ENCODE measurements at places on chromosomes 11 and 22.

DNA sequence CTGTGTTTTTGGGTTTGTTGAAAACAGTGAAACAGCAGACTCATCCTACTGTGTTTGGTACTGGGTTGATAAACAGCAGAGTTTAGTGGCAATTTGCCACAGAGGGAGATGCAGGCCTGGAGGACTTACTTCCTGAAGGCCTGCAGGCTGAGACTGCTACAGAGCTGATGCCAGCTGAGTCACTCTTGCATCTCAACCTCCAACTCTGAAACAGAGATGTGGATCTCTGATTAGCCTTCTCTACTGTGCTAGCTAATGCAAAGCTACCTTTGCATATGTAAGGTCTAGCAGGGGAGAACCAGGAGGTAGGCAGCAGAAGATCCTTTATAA is 14.3 kb downstream of the ATP5MG start:
- DNase-seq = peak; percentile 98

GRCh38 chr11:117874910-117875381 is 1.5 kb downstream of the FXYD6 start:
- no peak for DNase-seq

DNA sequence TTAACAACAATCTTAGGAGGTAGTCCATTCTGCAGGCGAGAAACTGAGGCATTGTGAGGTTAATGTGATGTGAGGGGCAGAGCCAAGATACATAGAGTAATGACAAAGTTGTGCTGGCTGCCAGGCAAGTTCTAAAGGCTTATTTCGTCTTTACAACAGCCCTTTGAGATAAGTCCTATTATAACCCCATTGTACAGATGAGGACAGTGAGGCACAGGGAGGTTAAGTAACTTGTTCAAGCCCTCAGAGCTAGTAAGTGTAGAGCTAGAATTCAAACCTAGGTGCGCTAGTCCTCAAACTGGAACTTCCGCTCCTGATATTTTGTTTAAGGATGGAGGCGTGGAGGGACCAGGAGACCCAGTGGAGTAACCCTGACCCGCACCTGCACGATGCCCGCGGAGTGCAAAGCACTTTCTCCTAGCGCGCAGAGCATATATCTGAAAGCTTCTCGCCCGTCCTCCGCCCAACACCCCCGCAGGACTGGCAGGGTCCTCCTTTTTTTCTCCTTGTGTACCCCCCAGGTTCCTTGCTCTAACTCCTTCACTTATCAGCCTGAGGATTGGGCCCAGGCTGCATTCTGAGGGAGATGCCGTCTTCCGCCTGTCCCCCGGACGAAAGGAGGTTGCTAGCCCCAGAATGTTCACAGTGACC is 4.9 kb upstream of the FLI1 start:
- no peak for DNase-seq

DNA sequence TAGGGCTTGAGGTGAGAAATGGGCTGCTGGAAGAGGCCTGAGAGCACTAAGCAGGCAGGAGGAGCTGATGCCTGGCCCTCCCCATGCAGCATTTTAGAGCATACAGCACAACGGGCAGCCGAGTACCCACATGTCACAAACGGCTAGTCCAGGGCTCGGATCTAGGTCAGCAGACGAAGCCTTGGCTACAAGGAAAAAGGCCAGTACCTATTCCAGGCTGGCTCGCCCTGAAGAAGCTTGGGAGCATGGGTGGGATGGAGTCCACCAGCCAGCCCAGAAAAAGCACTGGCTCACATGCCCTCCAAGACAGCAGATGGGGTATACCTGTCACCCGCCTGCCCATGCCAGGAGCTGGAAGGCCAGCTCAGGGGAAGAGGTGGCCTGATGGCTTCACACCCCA is 9.6 kb downstream of the UFD1 start:
- DNase-seq = no peak

GRCh38 chr11:27367881-27368280 is 4.9 kb upstream of the CCDC34 start:
- DNase-seq = no peak

- no peak for DNase-seq
Measured at GRCh38 chr11:21364866-21365624, 695.7 kb downstream of the NELL1 start.

DNA sequence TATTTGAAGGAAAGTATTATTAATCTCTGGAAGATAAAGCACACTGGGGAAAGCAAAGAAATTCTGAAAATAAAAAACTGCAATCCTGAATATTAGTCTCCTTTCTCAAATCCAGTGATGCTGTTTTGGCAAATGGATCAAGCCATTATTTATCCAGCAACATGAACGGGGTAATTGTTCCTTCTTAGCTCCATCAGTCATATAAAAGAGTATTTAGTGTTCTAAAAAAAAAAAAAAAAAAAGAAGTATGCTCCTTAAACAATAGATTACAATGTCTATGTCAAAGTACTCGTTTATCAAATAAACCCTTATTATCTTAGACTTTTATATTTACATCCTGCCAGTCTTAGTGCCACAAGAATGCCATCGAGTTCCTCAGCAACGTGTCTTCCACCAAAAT is 1.3 kb downstream of the RDX start:
- DNase-seq = no peak

DNA sequence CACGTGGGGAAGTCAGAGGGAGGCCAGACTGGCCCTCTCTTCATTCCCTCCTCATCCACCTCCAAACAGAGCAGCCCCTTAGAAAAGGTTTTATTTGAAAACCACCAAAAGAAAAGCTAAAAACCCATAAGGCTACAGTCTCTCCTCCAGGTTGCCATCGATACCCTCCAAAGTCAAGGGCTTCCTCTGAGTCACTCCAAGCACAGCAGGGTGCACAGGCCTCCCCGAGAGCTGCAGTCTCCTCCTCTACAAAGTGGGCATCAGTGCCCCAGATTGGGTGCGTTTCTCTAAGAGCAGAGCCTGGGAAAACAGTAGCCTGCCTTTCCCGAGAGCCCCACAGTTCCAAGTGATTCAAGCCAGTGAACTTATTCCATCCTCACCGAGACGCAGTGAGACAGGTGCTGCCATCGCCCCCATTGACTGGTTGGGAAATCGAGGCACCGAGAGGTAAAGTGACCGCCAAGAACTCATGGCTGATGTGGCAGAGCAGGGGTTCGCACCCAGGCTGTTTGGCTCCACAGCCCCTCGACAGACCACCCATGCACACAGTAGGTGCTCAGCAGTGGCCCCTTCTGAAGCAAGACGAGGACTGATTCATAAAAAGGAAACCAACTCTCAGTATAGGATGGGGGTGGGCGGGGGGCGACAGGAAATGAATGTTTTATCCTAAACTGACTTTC is 91.7 kb upstream of the SHISAL1 start:
- DNase-seq = no peak

- peak; percentile 12 for DNase-seq
Measured at GRCh38 chr22:29269731-29270474, 1.8 kb downstream of the EWSR1 start.

DNA sequence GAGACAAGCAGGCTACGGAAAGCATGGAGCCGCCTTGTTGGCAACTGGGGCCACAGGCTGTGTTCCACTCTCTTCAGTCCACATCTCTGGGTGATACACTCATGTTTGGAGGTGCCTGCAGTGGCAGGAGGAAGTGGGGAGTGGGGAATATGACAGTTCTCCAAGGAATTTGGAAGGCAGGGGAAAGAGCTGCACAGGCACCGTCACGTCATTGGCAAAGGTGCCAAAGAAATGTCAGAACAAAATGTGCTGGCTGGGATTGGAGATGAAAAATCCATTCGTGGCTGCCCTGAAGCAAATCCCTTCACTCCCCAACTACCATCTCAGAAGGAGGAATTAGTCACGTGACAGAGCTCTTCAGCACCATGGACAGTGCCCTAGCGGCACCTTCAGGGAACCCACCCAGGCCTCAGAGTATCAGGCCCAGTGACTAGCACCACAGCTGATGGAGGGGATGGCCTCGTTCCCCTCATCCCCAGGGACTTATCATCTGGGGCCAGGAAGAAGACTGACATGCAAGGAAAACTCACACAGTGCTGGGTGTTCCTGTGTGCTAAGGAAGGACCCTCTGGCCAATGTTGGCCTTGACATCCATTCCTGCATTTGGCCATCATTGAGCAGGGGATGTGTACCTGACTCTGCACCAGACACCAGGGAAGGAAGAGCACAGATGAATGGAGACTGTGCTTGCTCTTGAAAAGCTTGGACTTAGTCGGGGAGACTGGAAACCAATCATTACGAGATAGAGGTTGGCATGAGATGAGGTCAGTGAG is 48.5 kb upstream of the PRDM11 start:
- DNase-seq = peak; percentile 56

DNA sequence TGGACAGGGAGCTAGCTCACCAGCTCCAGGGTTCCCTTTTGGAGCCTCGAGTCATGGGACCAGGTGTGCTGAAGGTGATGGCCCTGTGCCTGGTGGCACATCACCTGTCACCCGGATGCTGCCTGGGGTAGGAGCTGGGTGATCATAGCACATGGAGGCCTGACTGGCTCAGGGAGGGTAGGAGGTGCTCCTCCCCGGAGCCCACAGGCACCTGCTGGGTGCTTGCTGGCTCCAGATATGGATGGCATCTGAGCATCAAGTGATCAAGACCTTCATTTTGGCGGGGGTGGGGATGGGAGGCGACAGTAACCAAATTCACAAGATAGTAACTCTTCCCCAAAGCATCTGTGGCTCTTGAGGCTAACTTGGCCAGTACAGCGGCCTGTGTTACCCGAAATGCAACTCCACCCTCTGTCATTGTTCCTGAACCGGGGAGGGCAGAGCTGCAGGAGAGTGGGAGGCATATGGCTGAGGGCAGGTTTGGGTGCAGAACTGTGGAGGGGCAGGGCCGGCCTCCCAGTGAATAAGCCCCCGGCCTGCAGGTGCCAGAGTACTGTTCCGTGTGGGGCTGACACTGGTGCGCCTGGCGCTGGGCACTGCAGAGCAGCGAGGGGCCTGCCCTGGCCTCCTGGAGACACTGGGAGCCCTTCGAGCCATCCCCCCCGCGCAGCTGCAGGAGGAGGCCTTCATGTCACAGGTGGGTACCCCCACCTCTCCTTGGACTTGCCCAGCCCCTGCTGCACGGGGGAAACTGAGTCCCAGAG is 4.7 kb downstream of the TBC1D10C start:
- no peak for DNase-seq

- DNase-seq = no peak
Measured at GRCh38 chr22:39559456-39560105, 11.0 kb upstream of the CACNA1I start.

GRCh38 chr11:129973809-129974208 is 28.8 kb downstream of the PRDM10 start:
- DNase-seq = no peak

DNA sequence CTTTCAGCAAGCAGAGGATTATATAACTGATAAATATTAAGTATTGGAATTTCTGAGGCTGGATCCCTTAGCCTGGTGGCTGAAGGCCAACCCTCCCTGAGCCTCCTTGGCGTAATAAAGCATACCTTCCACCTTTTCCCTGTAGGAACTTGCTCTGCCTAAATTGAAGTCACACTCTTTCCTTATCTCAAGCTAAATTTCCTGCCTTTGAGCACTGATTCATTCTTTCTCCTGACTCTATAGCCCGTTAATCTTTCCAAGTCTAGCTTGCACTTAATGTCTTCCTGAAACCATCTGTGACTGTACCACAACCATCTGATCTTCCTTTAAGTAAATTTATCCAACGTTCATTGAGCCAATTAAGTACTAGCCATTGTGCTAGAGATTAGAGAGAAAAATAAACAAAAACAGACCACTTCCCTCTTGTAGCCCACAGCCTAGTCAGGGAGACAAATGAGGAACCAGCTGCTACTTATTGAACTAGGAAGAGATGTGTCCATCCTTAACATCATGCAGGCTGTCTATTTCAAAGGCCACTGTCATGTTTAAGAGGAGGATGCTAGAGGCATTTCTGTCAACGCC is 62.9 kb downstream of the GRK3 start:
- DNase-seq = peak; percentile 12

DNA sequence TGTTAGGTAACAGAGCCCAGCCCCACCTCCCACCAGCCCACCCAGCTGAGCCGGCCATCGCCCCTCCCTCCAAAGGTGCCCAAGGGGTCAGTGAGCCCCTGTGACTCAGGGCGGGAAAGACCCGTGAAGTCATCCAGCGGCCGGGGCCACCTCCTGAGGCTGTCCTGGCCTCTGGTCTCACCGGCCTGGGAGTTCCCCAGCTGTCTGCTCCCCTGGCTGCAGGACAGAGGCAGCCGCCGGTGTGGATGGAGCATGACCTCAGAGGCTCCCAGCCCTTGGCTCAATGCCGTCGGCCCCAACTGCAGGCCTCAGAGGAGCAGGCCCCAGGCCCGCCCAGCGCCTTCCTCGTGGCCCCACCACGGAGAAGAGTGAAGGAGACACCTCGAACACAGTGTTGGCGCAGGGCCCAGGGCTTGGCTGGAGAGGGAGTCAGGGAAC is 28.7 kb downstream of the RPL3 start:
- DNase-seq = peak; percentile 71

DNA sequence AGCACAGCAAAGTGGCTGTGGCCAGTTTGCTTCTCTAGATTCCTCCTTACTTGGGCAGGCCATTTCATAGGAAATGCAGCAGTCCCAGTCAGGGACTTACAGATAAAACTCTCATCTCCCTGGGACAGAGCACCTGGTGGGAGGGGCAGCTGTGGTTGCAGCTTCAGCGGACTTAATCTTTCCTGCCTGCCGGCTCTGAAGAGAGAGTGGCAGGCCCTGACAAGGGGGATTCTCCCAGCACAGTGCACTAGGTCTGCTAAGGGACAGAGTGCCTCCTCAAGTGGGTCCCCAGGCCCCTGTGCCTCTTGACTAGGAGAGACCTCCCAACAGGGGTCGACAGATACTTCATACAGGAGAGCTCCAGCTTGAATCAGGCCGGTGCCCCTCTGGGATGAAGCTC is 1649.1 kb downstream of the LRRC4C start:
- DNase-seq = no peak

GRCh38 chr11:35586222-35586621 is 32.0 kb upstream of the FJX1 start:
- no peak for DNase-seq

DNA sequence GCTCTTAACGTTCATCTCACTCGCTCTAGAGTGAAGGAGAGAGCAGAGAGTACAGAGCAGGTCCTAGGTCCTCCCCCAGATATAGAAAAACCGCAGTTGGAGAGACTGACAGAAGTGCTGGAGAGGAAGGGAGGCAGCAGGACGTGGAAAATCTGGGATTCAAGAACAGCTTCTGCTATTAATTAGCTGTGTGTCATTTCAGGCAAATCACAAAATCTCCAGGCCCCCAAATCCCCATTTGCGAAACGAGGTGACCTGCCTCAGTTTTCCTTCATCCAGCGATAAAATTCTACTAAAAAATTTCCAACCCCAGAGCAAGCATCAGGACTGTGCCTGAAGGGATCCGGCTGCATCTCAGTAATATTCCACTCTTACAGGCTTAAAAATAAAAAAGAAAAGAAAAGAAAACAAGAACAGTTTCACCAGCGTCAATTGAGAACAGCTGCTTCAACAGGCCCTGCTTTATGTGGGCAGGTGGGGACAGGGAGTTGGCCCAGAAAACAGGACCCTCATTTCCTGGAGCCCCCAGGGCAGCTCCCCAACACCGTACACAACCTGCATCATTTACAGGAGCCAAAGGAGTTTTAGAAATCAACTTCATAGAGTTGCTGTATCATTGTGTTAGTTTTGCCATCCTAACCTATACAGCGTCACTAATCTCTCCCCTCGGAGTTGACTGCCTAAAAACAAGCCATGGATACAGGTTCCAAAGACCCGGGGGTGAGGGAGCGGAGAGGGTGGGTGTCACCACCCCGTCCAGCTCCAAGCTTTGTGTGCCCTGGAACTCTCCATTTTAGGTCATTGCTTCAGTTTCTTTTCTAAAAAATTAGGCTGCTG is 2.3 kb upstream of the MALAT1 start:
- peak; percentile 48 for DNase-seq

GRCh38 chr11:100403816-100404215 is 283.3 kb upstream of the ARHGAP42 start:
- DNase-seq = peak; percentile 89

- DNase-seq = no peak
Measured at GRCh38 chr11:128889657-128890213, 1.4 kb upstream of the KCNJ5 start.

GRCh38 chr11:120595557-120595956 is 84.0 kb downstream of the GRIK4 start:
- no peak for DNase-seq
